ENCODE measurements at places on chromosomes 2 and 18.
A peak's percentile ranks its signal among the peaks of the same experiment; 100 is the strongest.

DNA sequence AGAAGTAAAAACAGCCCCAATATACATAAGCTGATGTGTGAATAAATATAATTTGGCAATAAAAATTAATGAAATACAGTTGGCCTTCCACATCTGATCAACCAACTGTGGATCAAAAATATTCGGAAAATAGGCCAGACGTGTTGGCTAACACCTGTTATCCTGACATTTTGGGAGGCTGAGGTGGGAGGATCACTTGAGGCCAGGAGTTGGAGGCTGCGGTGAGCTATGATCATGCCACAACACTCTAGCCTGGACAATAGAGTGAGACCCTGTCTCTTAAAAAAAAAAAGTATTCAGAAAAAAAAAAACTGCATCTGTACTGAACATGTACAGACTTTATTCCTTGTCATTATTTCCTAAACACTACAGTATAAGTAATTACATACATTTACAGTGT is 11.5 kb upstream of the PUS10 start:
- no peak for DNase-seq

DNA sequence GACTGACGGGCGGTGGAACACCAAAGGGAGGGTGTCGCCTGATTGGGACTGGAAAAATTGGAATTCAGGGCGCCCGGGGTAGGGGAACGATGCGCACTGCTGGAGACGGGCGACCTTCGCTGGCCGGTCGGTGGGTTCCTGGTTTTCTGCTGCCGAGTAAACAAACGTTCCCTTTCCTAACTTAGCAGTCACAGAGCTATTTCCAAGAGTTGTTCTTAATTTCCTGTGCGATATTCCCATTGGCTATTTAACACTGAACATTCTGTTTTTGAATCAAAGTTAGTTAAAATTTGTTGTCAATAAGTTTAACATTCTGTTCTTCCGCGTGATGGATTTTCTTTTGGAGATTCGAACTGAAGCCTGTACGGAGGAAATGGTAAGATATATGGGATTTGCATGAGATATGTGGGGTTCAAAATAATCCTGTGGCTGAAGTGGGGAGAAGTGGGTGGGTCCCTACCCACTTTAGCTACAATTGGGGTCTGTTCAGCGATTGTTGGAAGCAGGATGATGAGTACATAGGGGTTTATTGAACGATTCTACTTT is 862 bp downstream of the C18orf54 start:
- DNase-seq = peak; percentile 38

DNA sequence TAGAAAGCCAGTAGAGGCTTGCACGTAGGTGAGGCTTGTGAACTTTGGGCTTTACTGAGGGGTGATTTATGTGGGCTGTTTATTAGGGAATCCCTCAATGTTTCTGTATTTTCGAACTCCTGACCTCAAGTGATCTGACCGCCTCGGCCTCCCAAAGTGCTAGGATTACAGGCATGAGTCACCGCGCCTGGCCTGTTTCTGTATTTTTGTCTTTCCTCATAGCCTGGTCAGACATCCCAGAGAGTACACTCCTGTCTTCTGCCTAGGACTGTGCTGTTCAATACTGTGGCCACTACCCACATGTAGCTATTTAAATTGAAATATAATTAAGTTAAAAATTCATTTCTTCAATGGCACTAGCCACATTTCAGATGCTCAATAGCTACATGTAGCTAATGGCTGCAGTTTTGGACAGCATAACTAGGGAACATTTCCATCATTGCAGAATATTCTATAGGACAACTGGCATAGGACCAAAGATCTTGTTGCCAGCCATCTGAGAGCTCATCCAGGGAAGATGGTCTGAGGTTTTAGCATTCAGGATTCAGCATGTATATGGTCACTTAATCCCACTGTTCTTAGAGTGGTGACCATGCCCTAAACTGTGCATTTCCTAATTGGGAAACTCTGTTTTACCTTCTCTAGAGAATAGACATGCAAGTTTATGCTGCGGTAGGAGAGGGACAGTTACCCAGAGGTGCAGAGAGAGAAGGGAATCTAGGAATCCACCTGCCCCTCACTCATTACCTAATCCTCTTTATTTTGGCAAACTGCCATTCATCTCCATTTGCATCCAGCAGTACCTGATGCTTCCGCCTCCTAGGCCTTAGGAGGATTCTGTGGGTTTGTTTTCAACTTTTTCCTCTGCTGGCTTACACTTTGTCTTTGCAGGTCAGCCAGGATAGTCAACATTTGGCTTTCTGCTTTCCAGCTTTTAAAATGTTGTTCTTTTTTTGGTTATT is 64.4 kb downstream of the LCLAT1 start:
- DNase-seq = no peak

DNA sequence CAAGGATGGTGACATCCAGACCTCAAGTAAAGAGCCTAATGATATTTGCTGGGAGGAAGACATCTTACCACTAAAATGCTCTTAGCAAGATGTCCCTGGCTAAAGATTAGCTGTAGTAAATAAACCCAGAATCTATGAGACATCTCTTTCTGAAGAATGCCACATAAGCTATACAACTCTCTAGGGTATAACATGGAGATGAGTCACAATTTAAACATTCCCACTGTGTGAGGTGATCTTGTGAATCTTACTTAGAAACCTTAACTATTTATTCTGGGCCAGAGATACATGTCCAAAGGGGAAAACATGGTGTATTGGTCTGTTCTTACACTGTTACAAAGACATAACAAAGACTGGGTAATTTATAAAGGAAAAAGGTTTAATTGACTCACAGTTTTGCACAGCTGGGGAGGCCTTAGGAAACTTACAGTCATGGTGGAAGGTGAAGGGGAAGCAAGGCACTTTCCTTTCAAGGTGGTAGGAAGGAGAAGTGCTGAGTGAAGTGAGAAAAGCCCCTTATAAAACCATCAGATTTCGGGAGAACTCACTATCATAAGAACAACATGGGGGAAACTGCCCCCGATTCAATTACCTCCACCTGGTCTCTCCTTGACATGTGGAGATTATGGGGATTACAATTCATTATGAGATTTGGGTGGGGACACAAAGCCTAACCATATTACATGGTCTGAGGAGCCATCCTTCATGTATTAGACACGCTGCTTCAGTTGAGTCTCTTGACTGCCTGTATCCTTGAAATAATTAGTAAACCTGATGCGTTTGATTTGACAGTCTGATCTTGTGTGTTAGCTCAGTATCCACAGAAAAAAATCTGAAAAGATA is 17.1 kb downstream of the KRCC1 start:
- no peak for DNase-seq

DNA sequence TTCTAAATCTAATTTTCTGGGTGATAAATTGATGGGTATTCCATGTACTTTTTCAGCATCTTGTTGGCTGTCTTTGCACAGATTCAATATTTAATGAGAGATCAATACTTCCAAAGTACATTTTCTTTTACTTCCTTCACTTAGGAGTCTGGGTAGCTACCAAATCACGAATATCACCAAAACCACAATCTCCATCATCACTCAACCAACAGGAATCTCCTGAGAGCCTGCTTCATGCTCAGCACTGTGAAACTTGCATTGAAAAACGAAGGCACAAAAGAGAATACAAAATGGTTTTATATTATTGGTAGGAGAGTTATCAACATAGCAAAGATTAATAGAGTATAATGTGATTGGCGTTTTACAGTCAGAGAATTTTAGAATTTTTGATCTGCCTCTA is 261.5 kb upstream of the DSEL start:
- DNase-seq = no peak

- no peak for DNase-seq
These were observed 94.1 kb upstream of the MSTN start for GRCh38 chr2:190156530-190157212.

DNA sequence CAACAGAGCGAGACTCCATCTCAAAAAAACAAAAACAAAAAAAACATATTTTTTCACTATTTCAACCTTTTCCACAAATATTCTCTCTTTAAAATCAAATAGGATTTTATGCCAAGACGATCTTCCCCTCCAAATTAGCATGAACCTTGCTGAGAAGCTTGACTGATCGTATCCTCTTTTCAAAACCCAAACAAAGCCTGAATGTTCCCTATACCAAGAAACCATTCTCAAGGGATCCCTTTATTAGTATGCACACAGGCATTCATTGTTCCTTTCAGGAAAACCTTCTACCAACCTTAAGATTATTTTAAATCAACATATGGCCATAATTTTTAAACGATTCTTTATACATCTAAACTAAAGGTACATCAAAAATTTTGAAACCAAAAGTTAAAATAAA is 6.3 kb downstream of the SPIRE1 start:
- peak; percentile 70 for DNase-seq

GRCh38 chr18:49172246-49172645 is 221.5 kb upstream of the SMAD7 start:
- no peak for DNase-seq

- no peak for DNase-seq
These were observed 626.2 kb upstream of the SETBP1 start for GRCh38 chr18:44054514-44054913.

DNA sequence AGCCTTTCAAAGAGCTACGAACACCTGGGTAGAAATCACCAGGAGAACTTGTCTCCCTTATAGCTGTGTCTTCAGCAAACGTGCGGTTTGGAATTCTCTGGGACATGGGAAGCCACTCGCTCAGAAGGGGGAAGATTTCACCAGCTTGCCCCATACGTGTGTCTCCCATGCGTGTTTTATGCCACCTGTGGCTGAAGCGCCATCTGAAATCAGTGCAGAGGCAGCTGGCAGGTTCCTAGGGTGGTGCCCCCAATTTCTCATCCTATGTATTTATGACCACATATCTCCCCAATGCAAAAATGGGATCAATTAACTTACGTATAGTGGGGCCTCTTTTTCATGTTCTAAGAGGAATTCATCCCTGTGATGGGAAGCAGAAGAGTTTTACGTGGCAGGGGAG is 81.6 kb downstream of the TPO start:
- no peak for DNase-seq

DNA sequence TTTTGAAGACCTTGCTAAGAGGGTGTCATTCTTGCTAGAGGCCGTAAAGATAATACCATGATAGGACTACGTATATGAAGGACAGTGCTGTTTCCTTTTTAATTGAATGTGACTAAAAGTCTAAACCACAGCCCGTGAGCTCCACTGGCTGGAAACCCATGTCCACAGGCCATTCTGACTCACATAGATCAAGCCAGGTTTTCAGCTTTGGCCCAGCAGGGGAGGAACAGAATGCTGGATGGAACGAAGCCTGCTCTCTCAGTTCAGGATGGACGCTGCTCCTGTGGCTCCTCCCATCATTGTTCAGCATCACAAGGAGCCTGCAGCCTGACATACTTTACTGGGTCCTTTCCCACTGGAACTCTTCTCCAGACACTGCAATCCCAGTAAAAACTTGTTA is 47.6 kb downstream of the ALPK2 start:
- DNase-seq = no peak

DNA sequence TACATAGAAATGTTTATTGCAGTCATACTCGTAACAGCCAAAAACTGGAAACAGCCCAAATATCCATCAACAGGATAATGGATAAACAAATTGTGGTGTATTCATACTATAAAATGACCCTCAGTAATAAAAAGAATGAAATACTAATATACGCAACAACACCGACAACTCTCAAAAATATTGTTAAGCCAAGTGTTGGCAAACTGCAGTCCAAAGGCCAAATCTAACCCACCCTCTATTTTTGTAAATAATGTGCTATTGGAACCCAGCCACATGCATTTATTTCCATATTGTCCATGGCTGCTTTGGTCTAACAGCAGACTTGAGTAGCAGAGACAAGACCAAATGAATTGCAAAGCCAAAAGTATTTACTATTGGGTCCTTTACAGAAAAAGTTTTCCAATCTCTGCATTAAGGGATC is 151.0 kb downstream of the MREG start:
- no peak for DNase-seq

- no peak for DNase-seq
These were observed 39.0 kb downstream of the TBC1D8 start for GRCh38 chr2:101111917-101112771.

DNA sequence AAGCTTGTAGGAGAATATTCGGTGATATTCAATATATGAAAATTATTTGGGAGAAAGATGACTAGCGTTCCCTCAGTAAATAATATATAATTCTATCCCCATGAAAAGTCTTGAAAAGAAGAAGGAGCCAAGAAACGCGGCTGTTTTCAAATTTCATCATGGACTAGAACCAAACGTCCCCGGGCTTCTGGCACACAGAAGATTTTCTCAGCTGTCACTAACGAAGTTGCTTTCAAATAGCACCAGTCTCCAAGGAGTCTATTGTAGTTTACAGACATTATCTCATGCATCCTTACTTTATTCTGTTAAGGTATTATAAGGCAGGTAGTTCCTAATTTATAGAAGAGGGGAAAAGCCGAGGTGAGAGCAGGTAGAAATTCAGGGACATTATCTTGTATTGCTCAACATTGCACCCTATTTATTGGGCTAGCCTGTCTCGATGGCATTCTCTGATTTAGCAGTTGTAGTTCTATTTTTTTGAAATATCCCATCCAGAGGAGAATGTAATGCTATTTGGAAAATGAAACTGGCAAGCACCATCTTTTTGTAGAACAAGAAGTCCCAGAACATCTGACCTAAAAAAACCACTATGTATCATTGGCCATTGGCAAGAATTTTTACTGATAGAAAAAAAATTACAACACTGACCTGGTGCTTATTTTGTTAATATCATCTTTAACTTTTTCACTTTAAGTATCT is 198.1 kb upstream of the RASGRP3 start:
- no peak for DNase-seq
